DMS 273 treated with DMSO at 0.1 percent for 48 hours (cell line): ENCODE measurements at places on chromosomes 1 and 21.
A peak's percentile ranks its signal among the peaks of the same experiment; 100 is the strongest.

- DNase-seq: no peak
These were observed 5.4 kb downstream of the PEA15 start for GRCh38 chr1:160210561-160210960.

GRCh38 chr1:171916315-171916771, 75.0 kb downstream of the DNM3 start:
- DNase-seq: no peak

DNA sequence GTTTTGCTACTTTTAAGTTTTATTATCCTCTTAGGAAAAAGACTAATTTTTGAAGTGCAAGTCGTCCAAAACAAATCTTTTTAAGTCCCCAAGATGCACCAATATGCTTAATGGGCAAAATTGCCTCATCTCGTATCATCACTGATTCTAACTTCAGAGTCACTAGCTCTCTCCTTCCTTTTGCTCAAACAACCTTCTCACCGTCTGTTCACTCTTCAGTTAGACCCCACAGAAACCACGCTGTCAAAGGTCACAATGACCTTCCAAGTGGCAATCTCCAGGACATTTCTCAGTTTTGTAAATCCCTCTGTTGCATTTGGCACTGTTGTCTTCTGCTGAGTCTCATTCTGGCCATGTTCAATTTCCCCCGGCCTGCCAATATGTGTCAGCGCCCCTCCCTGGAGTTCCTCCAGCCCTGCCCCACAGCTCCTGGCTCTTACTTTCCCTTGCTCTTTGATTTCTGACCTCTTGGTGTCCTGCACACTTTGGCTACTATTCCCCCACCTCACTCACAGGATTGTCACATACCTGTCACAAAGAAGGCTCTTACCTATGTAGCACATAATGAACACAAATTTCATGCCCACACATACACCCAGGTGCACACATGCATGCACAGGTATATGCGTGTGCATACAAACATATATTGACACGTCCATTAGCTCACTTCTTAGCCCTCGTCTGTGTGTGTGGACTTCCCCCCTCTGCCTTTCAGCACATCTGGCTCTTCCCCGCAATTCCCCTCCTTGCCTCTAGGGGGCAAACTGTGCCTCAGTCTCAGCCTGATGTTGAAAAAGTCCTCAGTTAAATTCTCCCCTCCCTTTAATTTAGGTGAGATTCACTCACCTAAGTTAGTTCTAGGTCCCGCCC, 354.0 kb upstream of the DUSP10 start:
- no peak for DNase-seq

DNA sequence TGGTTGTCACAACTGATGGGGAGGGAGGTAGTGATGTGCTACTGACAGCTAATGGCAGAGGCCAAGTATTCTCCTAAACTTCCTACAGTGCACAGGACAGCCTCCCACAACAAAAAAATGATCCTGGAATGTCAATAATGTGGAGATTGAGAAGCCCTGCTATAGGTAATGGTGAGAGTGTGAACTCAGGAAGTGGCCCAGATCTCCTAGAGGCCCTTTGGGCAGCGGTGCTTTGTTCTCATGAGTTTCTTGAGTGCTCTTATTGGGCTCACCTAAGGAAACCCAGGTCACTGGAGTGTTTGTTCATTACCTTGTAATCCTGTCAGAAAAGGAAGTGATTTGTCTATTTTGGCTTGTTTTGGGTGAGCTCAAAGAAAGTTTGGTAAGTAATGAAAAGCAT, 5.9 kb downstream of the OTUD3 start:
- no peak for DNase-seq

DNA sequence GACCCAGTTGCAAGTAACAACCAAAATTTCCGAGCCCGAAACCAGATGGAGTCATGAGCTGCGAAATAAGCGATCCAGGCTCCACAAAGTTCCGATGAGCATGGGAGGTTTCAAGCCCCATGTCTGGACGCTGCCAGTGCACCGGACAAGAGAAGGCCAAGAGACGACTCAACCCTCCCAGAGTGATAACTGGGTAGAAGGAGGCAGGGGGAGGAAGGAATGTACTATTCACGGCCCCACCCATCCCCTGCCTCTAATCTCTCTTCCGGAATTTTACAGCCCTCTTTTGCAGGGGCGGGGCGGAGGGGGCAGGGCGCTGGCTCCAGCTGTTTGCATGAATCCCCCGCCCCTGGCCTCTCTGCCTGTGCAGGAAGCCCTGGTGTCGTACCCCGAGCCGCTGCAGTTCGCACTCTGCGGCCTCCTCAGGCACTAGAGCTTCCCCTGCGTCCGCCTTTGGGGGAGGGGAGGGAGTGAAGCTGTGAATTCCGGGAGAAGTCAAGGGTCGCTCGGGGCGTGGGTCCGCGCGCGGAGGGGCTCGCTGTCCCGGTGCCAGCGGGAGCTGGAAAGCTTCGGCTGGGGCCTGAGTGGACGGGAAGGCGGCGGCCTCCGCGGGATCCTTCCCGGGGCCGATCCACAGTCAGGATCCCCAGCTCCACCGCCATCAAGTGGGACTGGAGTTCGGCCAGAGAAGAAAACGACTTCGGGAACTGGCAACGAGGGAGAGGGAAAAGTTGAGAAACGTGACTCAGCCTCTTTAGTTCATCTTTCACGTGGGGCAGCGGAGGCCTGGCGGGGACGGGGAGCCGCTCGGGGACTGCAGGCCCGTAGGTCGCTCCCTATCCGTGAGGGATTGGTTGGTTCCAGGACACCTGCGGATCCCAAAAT, 6.3 kb upstream of the PTP4A2 start:
- DNase-seq: no peak

GRCh38 chr1:62394646-62395045, 42.2 kb upstream of the USP1 start:
- no peak for DNase-seq

DNA sequence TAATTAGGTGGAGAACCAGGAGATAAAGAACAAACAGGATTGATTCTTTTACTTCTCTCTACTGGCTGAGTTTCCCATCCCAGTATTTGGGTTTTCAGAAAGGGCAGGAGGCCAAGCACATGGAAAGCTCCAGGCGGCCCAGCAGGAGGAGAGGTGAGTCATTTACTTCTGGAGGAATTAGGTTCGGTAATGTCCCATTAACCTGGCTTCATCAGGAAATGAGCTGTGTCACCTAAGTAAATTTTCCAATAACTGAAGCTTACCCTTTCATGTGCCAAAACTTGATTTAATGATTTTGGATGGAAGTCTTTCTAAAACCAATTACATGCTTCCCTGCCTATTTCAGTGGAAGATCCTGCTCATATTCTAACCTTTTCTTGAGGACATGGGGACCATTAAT, 257.6 kb upstream of the USP24 start:
- peak; percentile 3 for DNase-seq

GRCh38 chr1:65114322-65114721, 33.7 kb upstream of the AK4 start:
- DNase-seq: peak; percentile 23

DNA sequence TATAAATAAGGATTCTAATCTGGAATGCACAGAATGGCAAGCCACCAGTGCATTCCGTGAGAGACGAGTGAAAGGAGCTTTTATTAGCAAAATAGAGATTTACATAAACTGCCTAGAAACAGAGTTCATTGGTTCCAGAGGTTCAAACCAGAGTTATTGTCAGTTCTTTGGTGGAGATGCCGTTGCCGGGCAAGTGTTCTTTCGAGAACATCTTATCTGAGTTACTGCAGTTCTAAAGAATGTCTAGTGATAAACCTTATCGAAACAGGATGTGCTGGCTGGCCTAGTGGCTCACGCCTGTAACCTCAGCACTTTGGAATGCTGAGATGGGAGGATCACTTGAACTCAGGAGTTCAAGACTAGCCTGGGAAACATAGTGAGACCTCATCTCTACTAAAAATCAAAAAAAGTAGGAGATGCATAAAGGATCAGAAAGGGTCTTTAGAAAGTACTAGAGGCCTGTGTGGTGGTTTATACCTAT, 19.9 kb upstream of the EVI5 start:
- peak; percentile 81 for DNase-seq

DNA sequence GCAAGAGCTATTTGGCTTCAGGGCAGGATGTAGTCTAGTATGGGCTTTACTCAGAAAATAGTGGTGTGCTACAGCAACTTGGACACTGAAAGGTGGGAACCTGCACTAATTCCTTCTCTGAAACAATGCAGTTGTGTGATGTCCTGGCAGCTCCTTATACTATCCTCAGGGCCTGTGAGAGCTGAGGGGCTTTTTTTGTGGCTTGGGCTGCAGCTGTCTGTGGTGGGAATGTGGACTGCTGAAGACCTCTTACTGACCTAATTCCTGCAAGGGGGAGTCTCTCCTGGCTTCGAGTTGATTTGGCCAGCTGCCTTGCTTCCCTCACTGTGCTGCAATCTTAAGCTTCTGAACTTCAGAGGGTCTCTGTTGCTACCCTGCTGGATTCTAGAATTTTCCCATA, 22.3 kb upstream of the CHODL start:
- DNase-seq: no peak

- DNase-seq: no peak
These were observed 211.6 kb upstream of the SAMSN1 start for GRCh38 chr21:14757533-14758327.

- DNase-seq: no peak
These were observed 26.4 kb downstream of the WLS start for GRCh38 chr1:68205794-68206358.

DNA sequence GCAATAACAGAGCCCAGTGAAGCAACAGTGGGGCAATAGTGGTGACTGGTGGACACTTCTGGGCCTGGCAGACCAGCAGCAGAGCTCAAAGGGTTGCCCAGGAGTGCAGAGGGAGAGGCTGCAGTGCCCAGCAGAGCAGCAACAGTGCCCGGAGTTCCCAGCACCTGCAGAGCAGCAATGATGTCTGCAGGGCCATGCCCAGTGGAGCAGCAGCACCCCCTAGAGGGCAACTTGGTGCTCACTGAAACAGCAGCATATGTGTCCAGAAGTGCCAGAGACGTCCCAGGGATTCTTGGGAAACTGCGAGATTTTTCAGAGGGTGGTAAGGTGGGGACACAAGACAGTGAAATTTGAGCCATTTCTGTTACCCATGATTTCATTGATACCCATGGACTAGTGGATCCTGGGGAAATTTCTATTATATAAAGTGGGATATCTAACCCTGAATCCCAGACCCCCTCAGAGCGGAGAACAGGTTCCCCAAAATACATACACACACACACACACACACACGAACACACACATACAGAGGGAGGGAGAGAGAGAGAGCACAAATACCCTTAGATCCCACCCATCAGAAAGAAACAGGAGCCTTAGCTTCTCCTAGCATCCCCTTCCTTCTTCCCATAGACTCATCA, 156.9 kb upstream of the GJB5 start:
- DNase-seq: no peak

- DNase-seq: no peak
These were observed 24.4 kb upstream of the DYRK1A start for GRCh38 chr21:37342046-37342632.

- DNase-seq: no peak
These were observed 1.4 kb upstream of the PTGFRN start for GRCh38 chr1:116908266-116908665.

DNA sequence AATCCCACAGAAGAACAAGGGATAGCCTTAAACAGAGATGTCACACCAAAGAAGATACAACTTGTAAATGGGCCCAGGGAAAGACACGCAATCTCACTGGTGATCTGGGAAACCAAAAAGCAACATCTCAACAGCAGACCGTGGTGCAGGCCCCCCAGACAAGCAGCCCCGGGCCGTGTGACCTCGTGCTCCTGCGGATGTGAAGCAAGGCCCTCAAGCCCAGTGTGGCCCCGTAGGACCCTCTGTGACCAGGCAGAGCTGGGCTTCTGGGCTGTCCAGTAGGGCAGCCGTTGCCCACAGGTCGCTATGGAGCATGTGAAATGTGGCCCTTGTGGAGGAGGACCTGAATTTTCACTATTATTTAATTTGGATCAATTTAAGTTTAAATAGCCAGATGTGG, 34.9 kb upstream of the TMEM52 start:
- DNase-seq: no peak

DNA sequence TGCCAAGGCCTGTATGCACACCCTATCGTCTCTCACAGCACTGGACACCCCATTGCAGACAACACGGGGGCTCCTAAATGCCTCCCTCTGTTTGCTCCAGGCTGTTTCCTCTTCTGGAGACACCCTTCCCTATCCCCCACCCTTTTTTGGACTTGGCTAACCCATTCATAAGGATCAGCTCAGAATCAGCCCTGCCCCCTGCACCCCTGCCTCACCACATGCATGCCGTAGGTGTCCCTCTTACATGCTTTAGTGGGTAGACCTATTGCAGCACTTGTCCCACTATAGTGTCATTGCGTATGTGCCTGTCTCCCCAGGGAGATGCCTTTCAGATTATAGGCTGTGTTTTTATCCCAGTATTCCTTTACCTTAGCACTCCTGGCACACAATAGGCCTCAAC, 30.9 kb downstream of the OPTC start:
- DNase-seq: no peak

DNA sequence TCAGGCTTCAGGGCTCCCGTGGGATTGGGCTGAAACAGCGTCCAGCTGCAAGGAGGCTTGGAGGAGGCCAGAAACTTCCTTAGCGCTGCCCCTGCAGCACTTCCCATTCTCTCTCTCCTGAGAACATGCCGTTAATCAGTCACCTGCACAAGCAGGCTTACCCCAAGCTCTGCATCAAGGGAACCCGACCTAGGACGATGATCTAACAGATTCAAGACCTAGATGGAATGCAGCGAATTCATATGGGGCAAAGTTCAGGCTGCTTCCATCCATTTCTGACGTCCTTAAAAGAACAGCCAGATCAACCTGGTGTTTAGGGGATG, 114.1 kb downstream of the ERG start:
- DNase-seq: no peak

DNA sequence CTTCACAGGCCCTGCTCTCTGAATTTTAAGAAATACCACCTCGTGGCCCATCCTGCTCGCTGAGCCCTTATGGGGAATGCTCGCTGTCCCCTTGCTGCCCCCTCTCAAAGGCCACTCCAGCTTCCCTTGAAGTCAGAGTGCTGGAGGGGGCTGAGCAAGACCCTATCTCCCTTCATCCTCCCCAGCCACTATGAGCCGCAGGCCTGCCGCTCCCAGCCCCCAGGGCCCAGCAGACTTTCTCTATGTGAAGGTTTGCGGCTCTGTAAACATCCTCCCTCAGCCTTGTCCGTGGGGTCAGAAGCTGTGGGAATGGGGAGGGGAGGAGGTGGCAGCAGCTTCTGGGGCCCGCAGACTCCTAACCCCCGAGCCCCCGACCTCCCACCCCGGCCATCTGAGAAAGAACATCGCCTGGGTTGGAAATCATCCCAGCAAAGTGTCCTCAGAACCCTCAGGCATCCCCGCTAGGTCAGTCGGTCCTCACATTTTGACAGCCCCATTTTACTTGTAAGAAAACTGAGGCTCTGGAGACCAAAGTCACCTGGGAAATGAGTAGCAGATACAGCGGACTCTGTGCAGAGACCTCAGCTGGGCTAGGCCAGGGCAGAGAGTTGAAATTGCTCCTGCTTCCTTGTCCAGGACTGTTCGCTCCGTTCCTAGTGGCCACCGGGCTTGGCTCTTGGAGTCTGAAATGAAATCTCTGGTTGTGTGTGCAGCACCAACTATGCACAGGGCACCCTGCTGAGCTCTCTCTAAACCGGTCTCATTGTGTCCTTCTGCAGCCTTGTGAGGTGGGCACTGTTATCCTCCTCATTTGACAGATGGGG, 4.4 kb downstream of the KCNQ4 start:
- DNase-seq: no peak
